Small intestine (tissue), 16 donors: ENCODE measurements at places on chromosomes 13 and 19. TPM values are rescaled to one million over a fixed set of nuclear protein-coding genes. Genes with fewer than 3 reads are reported as not detected.

The CLEC17A gene
- 0.55 TPM for polyA plus RNA-seq

The GARIN5A gene
- polyA plus RNA-seq = 0.89 TPM

The EXOC3L2 gene
- polyA plus RNA-seq = 2.5 TPM

- H3K27ac ChIP-seq = no peak overlapping the region
- H3K36me3 ChIP-seq = peaks cover 10% of the 10 kb centered on the region
- peaks cover 18% of the 10 kb centered on the region for H3K27me3 ChIP-seq
- H3K4me1 ChIP-seq = peaks cover under 1% of the 10 kb centered on the region
- DNase-seq = no peak
- H3K4me3 ChIP-seq = no peak overlapping the region
Measured at GRCh38 chr19:49892716-49893115, 4.0 kb downstream of the IL4I1 start.

The LAIR2 gene
- polyA plus RNA-seq = not detected

DNA sequence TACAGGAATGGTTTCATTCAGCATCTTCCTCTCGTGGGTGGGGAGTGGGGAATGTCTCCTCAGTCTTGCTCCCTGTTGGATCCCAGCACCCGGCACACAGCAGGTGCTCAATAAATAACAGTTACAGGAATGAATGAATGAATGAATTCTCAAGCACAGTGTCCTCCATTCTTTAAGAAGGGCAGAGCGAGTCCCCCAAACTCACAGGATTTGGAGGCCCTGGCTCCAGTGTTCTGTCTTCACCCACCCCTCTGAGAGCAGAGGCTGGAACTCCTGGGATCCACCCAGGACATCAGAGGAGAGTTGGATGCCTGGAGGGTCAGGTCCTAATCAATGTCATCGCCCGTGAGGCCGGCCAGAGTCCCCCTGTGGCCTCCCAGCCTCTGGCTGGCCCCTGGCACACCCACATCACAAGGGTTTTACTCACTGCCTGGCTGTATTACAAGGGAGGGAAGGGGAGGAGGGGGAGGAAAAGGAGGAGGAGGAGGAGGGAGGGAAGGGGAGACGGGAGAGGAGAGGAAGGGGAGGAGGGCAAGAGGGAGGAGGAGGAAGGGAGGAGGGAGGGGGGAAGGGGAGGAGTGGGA lies 8.7 kb upstream of the CREB3L3 start:
- H3K27me3 ChIP-seq = no peaks in the 10 kb centered on the region
- DNase-seq = peak; percentile 92
- no peaks in the 10 kb centered on the region for H3K36me3 ChIP-seq
- no peaks in the 10 kb centered on the region for H3K4me1 ChIP-seq

DNA sequence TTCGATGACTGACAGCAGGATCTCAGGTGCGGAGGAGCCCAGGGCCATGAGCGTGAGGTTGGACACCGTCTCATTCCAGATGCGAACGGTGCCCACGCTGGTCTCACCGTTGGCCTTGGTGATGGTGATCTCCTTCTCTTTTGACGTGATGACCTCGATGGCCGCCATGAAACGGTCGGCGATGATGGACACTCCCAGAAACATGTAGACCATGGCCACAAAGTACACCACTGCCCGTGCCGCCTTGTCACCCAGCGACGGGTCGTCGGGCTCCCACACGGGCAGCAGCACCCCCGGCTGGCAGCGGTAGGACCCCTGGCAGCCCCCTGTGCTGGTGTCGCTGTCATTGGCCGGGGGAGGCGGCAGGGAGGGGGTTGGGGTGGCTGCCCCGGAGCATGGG lies 5.7 kb downstream of the SLC8A2 start:
- H3K4me1 ChIP-seq = no peaks in the 10 kb centered on the region
- peaks cover 4% of the 10 kb centered on the region for H3K27me3 ChIP-seq
- DNase-seq = no peak

The SEMA6B gene
- polyA plus RNA-seq = 6.0 TPM

The PMIS2 gene
- polyA plus RNA-seq = not detected

GRCh38 chr19:1122972-1123363 lies 19.2 kb downstream of the GPX4 start:
- peaks cover 99% of the 10 kb centered on the region for H3K36me3 ChIP-seq
- DNase-seq = peak; percentile 45
- H3K27me3 ChIP-seq = no peaks in the 10 kb centered on the region
- no peak overlapping the region for H3K4me3 ChIP-seq
